Activated T-helper 1 cell treated with anti-CD3 and anti-CD28 coated beads, Interleukin-2, amount 50 U/mL, for 16 hours (primary cell): ENCODE measurements at places on chromosomes 1 and 21.

DNA sequence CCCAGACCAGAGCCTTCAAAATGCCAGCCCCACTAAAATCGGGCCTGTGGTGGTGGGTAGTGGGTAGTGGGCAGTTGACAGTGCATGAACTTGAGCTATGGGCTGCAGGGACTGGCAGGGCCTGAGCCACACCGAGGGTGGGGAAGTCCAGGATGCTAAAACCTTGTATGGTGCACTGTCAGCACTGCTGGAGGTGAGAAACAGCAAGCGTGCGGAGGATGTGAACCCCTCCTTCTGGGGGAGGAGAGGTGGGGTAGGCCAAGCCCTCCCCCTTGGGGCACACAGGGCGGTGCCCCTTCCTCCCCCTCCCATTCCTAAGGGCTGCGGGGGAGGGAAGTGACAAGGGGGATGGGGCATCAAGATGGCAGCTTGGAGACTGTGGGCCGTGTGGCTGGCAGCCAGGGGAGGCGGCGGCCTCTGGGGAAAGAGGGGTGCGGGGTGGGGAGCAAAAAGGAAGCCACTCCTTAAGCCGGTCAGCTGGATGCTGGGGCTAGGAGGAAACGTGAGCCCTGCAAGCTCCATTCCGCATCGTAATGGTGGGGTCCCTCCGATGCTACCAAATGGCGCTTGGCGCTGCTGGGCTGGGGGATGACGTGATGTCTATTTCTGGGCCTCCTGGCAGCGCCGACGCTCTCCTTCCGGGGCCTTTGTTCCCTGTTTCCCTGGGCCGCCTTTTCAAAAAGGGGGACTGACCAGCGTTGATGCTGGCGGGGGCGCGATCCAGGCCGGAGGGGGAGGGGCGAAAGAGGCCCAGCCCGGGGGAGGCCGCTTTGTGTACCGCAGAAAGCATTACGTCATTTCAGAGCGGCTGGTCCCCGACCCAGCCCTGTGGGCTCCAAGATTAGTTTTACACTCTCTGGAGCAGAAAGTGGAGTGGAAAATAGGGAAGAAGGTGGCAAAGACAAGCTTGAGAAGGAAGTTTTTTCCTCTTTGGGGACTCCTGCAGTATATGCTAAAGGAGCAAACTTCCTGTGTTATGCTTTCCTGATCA is 809 bp downstream of the SYT11 start:
- DNase-seq: no peak

DNA sequence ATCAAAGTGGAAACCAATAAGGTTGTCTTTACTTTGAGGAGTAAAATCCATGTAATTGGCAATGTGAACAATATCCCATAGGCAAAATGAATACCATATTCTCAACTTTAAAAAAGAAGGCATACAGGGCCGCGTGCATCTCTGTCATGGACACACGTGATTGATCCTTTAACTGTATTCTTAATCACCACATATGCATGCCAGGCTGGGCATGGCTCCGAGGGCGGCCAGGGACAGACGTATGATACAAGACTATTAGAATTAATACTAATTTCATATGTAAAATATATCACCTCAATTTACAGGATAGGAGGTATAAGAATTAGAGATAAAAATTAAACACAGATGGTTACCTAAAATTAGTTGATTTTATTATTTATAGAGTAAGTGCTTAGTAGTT is 11.2 kb downstream of the RGS21 start:
- no peak for DNase-seq

GRCh38 chr1:107139833-107140702 is 771 bp upstream of the NTNG1 start:
- no peak for DNase-seq

GRCh38 chr1:207997486-207998268 is 86.8 kb upstream of the CD34 start:
- DNase-seq: no peak

- no peak for DNase-seq
Measured at GRCh38 chr1:17559615-17560419, 20.3 kb downstream of the ARHGEF10L start.

DNA sequence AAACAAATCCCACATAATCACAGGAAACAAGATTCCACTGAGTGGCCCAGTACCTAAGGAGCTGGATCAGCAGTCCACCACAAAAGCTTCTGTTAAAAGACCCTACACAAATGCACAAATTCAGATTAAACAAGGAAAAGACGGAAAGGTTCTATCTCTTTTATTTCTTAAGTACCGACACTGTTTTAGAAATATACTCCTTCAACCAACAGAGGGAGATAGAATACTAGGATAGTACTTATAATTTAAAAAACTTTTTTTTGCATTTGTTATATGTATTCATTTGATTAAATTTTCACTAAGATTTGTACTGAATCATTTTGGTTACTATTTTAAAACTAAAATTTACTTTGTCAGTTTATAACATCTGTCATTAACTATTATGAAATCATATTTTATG is 12.5 kb downstream of the CDC7 start:
- DNase-seq: no peak

DNA sequence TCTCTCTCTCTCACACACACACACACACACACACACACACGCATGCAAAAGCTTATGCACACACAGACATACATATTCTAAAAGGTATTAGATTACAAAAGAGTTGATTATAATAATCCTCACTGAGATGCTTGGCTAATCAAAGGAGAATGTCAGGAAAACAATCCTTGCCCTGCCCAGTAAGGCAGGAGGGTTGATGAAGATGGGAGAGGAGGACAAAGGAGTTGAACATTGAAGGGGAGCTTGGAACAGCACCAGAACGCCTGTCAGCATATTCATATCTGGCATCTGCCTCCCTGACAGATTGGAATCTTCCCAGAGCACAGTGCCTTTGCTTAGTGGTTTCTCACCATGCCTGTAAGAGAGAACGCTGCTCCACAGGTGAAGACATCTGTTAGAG is 68.6 kb upstream of the PALMD start:
- no peak for DNase-seq

DNA sequence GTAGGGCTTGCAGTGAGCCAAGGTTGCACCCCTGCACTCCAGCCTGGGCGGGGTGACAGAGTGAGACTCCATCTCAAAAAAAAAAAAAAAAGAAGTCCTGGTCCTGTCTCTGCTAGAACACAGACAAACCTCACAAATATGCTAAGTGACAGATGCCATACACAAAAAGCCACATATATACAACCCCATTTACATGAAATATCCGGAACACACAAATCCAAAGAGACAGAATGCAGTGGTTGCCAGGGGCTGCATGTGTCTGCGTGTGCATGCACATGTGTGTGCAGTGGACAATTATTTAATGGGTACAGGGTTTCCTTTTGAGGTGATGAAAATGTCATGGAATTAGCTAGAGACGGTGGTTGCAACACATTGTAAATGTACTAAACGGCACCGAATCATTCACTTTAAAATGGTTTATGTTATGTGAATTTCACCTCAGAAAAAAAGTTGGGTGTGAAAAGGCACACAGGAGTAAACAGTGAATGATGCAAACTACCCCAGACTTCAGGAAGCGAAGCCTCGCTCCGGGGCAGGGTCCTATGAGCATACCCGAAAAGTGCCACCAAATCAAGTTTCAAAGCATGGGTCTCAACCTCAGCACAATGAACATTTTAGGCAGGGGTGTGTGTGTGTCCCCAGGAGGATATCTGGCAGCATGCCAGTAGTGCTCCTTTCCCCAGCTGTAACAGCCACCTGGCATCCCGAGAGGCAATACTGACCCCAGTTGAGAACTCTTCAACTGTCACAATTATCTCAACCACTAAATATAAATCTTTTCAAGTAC is 48.3 kb downstream of the GNB1 start:
- DNase-seq: no peak
